ENCODE measurements at places on chromosomes 6 and 20. TPM values are rescaled to one million over a fixed set of nuclear protein-coding genes. Genes with fewer than 3 reads are reported as not detected.

DNA sequence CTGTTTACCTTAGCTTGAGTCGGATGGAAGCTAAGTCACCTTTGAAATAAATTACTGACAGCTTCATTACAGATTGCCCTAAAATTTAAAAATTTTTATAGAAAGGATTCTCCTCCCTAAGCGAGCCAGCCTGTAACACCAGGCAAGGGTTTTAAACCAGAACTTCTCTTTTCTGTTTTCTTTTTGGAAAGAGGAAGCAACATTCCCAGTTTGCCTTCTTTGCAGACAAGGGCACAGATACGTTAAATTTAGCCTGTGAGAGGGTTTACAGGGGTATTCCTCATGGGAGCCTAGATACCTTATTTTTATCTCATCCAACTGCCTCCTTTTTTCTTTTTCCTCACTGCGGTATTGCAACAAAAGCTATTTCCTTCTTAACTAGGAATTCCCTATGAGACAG is 45.0 kb downstream of the GNAS start:
- DNase-seq: no peak

- no peak for DNase-seq
These were observed 186.1 kb downstream of the BMP2 start for GRCh38 chr20:6953611-6954010.

The BPIFB1 gene
- total RNA-seq: not detected

DNA sequence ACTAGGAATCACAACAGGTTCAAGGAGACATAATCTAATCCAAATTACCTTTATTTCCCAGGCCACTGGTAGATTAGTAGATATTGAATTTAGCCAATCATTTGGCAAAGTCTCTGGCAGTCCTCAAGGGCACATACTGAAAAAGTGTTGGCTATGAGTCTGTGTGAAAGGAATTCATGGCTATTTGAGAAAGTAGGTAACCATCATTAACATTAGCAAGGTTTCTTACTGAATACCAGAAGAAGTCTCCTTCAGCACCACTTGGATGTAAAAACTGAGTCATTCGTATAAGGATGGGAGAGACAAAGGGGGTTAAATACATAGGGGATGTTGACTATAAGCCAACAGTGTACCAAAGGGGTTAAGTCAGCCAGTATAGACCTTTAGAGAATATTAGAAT is 36.7 kb downstream of the AGPAT4 start:
- no peak for DNase-seq

DNA sequence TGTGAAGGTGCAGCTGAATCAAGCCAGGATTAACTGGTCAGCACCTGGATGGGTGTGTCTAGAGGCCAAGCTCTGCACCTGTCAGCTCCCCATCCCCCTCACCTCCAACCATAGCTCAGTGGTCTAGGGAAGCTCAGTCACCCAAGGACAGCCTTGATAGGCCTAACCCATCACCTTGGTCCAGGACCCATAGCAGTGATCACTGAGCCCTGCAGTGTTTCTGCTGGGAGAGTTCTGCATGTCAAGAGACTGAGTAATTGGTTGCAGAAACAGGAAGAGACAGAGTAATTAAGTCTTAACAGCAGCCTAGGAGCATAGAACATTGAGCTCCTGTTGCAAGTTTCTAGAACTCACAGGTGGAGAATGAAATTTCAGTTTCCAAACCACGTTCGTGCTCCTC is 18.7 kb upstream of the RALGAPB start:
- DNase-seq: no peak

Data from activated CD8-positive, alpha-beta memory T cell treated with anti-CD3 and anti-CD28 coated beads, Interleukin-2, amount 10 ng/mL, durations not matched to agents 7 days and 5 days (primary cell).